ENCODE measurements at places on chromosomes 11 and 22.

- no peak for DNase-seq
Measured at GRCh38 chr11:10473371-10473770, 18.3 kb downstream of the AMPD3 start.

DNA sequence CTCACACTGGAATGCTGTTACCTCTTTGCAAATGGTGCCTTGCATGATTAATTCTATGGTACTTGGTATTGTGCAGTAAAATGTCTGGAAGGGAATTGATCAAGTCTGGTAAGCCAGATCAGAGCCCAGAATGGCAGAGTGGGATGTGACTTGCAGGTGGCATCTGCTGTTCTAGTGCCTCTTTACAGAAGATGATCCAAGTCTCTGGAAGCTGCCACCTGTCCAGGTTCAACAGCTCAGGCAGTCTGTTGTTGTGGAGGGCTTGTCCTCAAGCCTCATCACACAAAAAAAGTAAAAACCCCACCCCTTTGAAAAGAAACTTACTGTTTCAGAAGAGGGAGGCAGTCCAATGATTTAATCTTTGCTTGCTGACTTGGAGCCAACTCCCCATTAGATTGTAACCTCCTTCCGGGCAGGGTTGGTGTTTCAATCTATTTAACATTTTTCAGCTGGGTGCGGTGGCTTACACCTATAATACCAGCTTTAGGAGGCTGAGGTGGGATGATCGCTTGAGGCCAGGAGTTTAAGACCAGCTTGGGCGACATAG lies 17.1 kb downstream of the ZNRF3 start:
- no peak for DNase-seq

- DNase-seq = no peak
Measured at GRCh38 chr22:30574997-30575671, 669 bp upstream of the GAL3ST1 start.

DNA sequence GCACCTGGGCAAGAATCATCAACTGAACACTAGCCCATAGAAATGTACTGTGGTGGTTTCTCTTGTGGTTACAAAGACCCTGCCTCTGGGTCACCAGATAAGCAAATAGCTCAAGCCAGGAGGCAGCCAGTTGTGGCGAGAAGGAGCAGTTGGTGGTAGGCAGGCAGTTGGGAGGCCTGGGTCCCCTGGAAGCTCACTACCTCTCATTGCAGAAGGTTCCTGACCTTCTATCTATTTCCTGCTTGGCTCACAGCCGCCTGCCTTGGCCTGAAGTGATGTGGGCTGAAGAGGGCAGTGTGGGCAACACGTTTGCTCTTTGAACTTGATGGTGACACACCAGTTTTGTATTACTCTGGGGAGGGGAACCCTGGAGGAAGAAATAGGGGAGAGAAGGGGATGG lies 34.7 kb downstream of the NECTIN1 start:
- no peak for DNase-seq
